Psoas muscle (tissue), 8 donors: ENCODE measurements at places on chromosomes 1 and 21. TPM values are rescaled to one million over a fixed set of nuclear protein-coding genes. Genes with fewer than 3 reads are reported as not detected.

DNA sequence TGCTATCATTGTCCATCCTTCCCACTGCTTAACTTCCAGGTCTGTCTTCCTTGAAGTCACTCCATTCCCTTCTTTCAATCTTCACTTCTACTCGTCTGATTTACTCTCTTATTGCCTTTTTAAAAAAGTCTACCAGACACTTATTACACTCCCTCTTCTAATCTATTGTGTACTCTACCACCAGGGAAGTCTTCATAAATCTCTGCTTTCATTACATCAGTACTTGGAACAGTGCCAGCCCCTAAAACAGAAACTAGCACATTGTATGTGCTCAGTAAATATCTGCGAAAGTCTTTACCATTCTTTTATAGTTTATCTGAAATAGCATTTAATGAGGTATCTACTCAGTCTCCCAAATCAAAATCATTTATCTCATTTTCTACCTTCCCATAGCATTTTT is 236.4 kb downstream of the USH2A start:
- DNase-seq = no peak

The PCNT gene
- 248 TPM for polyA plus RNA-seq

DNA sequence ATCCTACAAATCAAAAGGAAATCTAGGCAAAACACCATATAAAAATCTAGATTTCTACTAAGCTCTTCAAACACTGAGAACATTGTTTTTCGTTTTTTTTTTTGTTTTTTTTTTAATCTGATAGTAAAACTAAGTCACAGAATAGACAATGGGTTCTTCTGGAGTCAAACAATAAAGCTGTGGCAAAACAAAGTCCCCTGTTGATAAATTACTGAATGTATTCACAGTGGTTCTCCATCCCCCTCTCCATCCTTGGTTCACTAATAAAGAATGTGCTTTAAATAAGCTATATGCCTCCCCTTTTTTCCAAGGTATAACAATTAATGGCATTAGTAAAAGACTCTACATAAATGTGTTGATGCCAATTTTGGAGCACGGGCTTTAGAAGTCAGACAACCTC is 16.7 kb upstream of the ATP1B1 start:
- DNase-seq = no peak

GRCh38 chr1:15344800-15345704 is 64.6 kb upstream of the EFHD2 start:
- DNase-seq = no peak

The KCNQ4 gene
- 2.1 TPM for polyA plus RNA-seq

DNA sequence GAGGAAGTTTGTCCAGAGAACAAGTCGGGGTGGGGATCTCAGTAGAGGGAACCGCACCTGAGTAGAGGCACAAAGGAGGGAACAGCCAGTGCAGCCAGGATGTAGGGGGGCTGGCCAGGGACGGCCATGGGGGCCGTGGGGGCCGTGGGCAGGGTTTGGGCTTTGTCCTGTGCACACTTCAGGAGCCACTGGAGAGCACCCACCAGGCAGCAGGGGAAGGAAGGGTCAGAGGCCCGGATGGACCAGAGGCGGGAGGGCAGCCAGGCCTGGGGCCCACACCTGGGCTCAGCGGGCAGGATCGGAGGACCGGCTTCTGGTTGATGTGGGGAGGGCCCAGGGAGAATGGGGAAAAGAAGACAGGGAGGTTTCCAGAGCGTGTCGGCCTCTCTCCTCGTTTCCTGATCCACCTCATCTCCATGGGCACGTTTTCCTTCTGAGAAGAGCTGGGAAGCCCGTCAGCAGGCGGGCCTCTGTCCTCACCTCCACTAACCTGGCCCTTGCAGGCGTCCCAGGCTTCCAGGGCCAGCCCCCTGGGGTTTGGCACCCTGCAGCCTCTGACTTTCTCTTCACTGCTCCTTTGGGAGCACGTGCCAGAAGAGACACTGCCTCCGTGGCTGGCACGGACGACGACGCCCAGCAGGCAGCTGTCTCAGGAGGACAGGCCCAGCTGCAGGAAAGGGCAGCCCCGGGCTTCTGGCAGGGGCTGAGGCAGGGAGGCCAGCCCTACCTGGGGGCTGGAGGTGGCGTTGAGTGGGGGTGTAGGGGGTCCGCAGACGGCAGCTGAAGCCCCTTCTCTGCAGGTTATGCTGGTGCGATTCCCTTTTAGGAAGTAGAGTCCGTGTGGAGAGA is 16.8 kb upstream of the PDXK start:
- DNase-seq = peak; percentile 51

GRCh38 chr1:248155927-248156326 is 11.0 kb downstream of the OR2M5 start:
- no peak for DNase-seq

DNA sequence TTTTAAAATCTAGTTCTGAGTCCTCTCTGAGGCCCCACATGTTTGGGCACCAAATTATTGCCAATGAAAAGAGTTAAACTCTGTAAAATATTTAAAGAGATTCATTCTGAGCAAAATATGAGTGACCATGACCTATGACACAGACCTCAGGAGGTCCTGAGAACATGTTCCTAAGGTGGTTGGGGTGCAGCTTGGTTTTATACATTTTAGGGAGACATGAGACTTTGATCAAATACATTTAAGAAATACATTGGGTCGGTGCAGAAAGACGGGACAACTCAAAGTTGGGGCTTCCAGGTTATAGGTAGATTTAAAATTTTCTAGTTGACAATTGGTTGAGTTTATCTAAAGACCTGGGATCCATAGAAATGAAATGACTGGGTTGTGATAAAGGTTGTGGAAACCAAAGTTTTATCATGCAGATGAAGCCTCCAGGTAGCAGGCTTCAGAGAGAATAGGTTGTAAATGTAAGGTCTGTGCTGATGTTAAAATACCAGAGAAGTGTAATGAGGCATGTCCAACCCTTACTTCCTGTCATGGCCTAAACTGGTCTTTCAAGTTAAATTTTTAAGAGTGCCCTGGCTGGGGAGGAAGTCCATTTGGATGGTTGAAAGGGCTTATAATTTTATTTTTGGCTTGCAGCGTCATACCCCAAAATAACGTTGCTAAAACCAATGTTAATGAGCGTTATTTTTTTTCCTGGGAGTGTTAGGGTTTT is 274.9 kb downstream of the NUF2 start:
- no peak for DNase-seq

GRCh38 chr1:109925159-109925990 is 14.7 kb downstream of the CSF1 start:
- no peak for DNase-seq

The ANXA9 gene
- 0.07 TPM for polyA plus RNA-seq

DNA sequence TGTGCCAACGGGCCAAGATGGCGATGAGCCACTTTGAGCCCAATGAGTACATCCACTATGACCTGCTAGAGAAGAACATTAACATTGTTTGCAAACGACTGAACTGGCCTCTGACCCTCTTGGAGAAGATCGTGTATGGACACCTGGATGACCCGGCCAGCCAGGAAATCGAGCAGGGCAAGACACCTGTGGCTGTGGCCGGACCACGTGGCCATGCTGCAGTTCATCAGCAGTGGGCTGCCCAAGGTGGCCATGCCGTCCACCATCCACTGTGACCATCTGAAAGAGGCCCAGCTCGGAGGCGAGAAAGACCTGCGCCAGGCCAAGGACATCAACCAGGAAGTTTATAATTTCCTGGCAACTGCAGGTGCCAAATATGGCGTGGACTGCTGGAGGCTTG is 32.2 kb upstream of the GPR137B start:
- DNase-seq = no peak
